NCI-H146 (cell line): ENCODE measurements at places on chromosomes 13 and 19.

- no peak for DNase-seq
These were observed 9.4 kb downstream of the ZSCAN22 start for GRCh38 chr19:58336216-58336615.

GRCh38 chr13:21675095-21675991, 4.5 kb downstream of the FGF9 start:
- peak; percentile 32 for DNase-seq

- DNase-seq, result no peak
These were observed 79.5 kb downstream of the KLF5 start for GRCh38 chr13:73138276-73138637.

DNA sequence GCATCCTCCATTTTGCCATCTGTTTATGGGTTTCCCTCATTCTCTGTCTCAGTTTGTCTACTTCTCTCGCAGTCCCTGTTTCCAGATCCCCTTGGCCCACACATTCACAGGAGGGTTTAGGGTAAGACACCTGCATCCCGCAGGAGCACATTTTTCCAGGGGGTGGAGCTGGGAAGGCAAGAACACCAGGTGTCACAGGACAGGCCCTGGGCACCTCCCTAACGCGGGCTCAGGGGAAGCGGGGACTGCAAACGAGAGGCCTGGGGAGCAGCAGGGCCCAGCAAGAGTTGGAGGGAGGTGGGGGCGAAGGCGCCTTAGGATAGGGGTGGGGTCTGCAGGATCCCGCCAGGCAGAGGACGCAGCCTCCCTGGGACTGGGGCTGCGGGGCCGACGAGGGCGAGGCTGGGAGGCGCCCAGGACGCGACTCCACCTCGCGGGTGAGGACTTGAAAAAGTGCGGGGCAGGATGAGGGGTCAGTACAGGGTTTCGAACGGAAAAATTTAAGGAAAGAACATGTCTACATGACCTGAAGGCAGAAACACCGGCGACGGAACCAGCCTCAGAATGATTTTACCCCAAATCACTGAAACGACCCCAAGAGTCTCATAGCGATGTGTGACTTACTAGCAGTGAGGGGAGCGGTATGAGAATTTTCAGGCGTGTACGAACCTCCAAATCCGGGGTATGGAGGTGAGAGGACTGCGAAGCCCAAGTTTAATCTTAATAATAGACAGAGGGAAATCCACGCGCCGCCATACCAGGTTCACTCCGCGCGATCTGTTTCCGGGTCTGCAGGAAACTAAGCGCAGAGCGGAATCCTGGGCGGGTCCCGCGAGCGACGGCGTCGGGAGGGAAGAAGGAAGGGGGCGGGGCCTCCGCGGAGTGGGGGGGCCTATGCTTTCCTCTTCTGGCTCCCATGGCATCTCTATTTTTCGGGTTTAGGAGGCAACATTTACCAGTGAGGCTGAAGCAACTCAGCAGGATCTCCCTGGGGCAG, 7.1 kb upstream of the ERVV-2 start:
- no peak for DNase-seq

DNA sequence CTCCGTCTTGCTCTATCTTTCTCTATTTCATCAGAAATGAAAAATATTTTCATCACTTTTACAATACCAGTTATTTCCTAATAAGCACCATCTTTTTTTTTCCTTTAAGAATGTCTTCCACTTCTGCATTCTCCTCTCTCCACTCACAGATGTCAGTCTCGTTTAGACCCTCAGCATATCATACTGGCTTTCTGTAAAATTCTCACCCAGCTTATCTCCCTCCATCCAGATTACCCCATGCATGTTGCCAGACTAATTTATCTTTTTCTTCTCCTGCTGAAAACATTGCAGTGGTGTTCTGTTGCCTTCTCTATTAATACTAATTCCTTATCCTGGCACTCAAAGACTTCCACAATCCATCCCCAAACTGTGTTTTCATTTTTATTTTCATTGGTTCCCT, 513.8 kb upstream of the KLF12 start:
- no peak for DNase-seq

GRCh38 chr19:11041966-11042627, 47.2 kb upstream of the LDLR start:
- no peak for DNase-seq

- no peak for DNase-seq
These were observed 51.3 kb upstream of the LSM14A start for GRCh38 chr19:34120846-34121639.

GRCh38 chr19:13078381-13078780, 24.3 kb downstream of the LYL1 start:
- DNase-seq, result no peak

GRCh38 chr19:43984687-43985000, 656 bp downstream of the ZNF155 start:
- DNase-seq, result no peak

DNA sequence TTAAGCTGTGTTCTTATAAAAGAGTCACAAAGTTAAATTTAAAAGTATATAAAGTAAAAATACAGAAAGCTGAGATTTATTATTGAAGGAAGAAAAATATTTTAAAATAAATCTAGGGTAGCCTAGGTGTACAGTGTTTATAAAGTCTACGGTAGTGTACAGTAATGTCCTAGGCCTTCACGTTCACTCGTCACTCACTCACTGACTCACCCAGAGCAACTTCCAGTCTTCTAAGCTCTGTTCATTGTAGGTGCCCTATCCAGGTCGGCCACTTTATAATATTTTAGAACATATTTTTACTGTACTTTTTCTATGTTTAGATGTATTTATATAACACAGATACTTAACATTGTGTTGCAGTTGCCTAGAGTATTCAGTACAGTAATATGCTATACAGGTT, 47.4 kb downstream of the NDFIP2 start:
- no peak for DNase-seq

GRCh38 chr19:29783627-29784190, 28.1 kb upstream of the CCNE1 start:
- DNase-seq, result no peak

DNA sequence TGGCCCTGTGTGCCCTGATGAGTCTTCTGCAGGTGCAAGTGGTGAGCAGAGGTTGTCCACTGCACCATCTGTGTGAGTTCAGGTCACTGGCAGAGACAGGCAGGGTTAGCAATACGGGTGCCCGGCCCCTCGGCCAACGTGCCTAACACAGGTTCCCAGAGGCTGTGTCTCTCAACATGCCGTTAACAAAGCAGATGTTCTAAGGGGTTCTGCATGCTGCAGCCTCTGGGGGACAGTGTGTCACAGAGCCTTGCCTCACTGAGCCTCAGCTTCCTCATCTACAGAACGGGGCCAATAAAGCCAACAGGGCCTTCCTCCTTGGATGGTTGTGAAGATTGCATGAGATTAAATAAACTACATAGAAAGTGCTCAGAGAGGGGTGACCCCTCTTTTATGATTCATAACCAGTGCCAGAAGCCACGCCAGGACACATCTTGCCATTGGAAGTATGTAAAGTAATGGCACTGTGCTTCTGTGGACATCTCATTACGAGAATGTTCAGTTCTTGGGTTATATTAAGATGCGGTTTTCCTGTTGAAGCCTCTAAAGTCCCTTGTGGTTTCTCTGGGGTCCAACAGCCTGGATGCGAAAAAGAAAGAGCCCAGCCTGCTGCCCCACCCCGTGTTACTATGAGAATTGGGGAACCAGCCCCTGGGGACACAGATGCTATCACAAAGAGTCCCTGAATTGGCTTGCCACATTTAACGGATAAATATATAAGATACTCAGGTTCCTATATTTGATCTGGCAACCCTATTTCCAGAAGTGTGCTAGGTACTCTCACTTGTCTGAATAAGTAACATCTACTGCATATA, 11.2 kb upstream of the ARHGEF18 start:
- DNase-seq, result no peak

DNA sequence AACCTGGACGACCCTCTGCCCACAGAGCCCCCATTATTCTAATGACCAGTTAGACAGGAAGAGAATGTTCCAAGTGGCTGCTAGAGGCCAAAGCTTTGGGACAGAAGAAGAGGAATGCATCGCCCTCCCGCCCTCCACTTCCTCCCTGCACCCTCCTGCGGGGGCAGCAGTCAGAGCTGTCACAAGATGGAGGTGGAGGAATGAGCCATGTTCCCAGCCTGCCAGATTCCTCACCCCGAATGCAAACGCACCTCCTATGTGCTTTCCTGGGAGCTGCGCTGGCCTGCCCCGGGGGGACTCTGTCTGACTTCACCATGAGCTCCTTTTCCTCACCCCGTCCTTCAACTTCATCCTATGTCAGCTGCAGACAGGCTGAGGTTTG, 1.7 kb downstream of the YJEFN3 start:
- no peak for DNase-seq

DNA sequence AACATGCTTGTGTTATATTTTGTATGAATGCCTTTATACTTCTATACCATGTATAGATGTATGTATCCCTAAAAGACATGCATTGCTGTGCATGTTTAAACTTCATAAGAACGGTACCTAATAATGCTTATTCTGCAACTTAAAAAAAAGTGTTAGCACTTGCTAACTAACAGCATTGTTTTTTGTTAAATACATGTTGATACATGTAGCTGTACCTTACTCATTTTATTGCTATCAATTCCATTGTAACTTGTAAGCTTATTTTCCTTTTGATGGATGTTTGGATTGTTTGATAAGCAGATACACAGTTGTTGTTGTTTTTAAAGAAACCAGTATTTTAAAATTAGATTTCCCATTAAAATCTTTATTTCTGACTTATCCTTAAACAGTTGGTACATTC, 53.8 kb downstream of the CDK8 start:
- DNase-seq, result no peak

GRCh38 chr13:105165449-105166125, 1369.9 kb downstream of the EFNB2 start:
- DNase-seq, result no peak

- no peak for DNase-seq
These were observed 1.3 kb downstream of the TPP2 start for GRCh38 chr13:102598061-102598460.

DNA sequence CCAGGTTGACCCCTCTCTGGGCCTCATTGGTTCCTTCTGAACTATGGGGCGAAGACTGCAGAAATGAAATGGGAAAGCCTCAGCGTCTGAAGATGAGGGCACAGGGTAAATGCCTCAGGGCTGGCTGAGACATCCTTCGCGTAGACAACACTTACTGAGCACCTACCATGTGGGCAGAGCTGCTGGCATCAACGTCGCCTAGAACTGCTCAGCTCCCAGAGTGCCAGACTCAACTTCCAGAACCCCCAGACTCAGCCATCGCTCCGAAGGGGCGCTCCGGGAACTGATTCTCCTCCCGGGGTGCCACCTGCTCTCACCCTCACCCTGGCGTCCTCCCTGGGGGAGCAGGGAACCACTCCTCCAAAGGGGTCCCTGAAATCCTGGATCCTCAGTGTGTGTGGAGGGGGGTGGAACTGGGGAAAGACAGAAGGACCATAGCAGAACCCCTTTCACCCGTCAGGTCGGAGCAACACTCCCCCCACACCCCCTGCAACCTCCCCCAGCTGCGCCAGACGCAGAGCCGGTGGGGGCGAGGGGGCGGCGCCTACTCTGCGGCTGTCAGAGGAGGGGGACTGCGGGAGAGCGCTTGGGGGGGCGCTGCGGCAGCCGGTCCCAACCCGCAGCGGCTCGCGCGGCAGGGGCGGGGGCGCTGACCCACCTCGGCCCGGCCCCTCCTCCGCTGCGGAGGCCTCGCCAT, 8.2 kb upstream of the NFIC start:
- no peak for DNase-seq

- DNase-seq, result no peak
These were observed 75.0 kb downstream of the ZIC5 start for GRCh38 chr13:99896369-99897075.

GRCh38 chr13:41502673-41503072, 45.3 kb downstream of the RGCC start:
- DNase-seq, result no peak

DNA sequence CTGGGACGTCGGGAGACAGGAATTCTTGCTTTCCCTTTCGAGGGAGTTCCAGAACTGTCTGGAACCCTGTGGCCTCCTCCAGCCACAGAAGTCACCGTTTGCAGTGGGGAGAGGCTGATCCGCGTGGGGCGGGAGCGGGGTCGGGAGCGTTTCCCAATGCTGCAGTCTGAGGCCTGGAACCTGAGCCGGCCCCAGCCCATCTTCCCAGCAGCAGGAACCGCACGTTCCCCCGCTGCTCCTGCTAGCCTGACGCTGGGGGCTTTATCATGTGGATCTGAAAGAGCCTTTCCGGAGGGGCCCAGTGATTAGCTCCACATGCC, 13.4 kb downstream of the DPP9 start:
- no peak for DNase-seq

DNA sequence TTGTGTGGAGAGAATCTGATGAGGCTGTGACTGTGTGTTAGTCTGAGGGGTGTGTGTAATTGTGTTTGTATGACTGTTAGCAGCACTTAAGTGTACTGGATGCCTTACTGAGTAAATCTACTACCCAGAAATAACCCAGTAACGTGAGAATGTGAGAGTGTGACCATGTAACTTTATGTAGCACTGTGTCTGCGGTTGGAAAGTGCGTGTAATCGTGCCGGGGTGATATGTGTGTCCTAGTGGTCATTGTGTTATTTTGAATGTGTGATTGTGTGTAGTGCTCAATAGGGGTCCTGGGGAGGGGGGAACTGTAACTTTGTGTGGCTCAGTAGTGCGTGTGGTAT, 550 bp downstream of the ZNF383 start:
- no peak for DNase-seq

GRCh38 chr19:49335784-49336481, 727 bp downstream of the CD37 start:
- no peak for DNase-seq

DNA sequence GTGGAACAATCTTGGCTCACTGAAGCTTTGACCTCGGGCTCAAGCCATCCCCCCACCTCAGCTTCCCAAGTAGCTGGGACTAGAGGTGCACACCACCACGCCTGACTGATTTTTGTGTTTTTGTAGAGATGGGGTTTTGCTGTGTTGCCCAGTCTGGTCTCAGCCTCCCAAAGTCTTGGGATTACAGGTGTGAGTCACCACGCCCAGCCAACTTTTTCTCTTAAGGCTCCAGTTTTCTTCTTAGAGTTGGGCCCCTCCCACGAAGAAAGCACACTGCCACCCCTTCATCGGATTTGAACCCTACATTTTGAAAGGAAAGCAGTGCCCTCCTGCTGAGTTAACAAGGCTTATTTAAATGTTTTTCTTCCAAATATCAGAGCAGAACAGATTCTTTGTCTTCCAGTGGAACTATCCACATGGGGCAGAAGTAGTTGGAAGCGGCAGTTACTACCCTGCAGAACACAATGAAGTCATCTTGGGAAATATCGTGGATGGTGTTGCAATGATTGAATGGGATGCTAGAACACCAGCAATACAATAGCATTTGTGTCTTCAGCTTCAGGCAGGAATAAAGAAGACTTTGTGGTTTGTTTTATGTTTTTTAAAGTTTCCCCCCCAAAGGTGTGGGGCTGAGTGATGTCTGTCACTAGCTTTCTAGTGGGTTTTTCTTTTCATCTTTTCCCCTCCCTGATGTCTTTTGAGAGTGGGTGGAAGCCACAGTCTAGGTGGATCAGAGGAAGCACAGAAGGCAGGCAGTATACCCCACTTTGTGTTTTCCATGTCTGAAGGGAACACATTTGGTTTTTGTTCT, 8.9 kb downstream of the ACTN4 start:
- DNase-seq, result no peak

GRCh38 chr13:85287528-85287927, 511.7 kb downstream of the SLITRK6 start:
- no peak for DNase-seq

- no peak for DNase-seq
These were observed 1.1 kb downstream of the PGLS start for GRCh38 chr19:17512574-17512939.

GRCh38 chr19:12244370-12244769, 50.3 kb downstream of the ZNF44 start:
- peak; percentile 19 for DNase-seq

- no peak for DNase-seq
These were observed 8.7 kb upstream of the CARM1 start for GRCh38 chr19:10862561-10863106.
